ENCODE measurements at places on chromosomes 1 and 21.

DNA sequence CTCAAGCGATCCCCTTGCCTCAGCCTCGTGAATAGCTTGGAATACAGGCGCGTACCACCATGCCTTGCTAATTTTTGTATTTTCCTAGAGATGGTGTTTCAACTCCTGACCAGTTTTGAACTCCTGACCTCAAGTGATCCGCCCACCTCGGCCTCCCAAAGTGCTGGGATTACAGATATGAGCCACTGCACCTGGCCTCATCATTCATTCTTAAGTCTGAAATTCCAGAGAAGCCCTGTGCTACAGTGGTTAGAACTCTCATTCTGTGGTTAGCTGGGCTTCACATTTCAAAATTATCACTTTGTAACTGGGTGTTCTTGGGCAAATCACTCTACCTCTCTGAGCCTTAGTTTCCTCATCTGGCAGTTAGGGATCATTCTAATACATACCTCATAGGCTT lies 86.1 kb upstream of the POU3F1 start:
- no peak for DNase-seq

GRCh38 chr1:31977385-31978131 lies 36.1 kb upstream of the KHDRBS1 start:
- no peak for DNase-seq

DNA sequence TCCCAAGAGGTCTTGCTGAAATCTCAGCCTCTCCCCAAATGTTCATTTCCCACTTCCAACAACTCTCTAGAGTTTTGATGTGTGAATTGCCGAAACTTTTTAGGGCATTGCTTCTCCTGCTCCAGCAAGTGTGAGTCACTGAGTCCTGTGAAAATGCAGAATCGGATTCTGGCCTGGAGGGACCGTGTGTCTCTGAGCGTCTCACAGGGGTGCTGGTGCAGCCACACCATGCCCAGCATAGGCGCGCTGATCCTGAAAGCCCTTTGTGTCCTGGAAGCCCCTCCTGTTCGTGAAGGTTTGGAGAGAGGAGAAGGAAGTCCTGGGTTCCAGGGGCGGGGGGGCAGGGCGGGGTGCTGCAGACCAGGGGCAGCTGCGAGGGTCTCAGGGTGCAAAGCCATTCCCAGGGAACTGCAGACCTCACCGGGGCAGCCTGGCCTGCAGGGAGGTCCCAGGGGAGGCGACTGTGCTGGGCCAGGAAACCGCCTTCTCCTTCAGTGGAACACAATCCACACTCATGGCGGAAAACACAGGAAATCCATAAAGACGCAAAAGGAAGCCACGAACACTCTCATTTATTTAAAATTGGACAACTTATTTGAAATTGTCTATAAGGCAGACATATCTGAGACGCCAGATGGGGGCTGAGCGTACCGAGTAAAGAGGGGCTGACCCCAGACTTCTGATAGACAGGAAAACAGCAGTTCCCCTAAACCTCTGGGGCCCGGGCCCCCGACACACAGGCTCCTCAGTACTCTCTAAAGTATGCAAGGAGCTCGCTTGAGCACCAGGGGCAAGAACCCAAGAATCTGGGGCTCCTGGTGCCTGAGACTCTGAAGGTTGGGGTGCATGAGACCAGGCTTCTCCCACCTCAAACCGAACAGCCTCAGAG lies 43.5 kb upstream of the ADARB1 start:
- no peak for DNase-seq

GRCh38 chr1:40409467-40409866 lies 35.9 kb downstream of the SMAP2 start:
- no peak for DNase-seq

- DNase-seq = no peak
These were observed 81.3 kb upstream of the RGS4 start for GRCh38 chr1:162987866-162988265.

GRCh38 chr1:33392206-33392605 lies 38.7 kb downstream of the PHC2 start:
- no peak for DNase-seq

DNA sequence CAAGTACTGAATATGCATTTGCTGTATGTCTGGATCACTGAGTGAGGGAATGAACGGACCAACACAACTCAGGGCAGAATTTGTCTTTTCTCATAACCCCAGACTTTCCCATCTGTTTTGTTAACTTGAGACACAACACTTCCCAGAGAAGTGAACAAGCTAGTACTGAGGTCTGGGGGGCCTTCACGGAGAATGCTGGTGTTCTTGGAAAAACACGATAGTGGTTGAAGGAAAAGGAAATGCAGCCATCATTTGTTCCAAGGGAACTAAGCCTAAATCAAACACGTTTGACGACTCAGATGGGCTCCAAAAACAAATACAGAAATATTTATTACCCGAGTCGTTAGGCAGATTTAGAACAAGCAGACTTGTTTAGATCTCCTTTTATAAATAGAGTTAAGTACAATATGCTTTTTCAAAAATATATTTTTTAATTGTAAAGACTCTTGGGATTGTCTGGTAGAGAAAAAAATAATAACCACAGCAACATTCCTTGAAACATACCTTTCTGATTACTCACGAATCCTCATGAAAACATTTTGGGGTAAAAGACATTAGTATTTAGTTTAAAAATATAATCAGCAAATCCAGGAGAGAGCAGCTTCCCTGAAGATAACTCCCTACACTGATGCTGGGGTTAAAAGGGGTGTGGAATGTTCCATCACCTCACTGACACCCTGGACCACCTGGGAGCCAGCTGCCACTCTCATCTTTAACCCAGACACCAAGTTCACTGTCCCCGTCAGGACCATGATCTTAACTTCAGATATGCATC lies 427.7 kb upstream of the RUNX1 start:
- DNase-seq = no peak

DNA sequence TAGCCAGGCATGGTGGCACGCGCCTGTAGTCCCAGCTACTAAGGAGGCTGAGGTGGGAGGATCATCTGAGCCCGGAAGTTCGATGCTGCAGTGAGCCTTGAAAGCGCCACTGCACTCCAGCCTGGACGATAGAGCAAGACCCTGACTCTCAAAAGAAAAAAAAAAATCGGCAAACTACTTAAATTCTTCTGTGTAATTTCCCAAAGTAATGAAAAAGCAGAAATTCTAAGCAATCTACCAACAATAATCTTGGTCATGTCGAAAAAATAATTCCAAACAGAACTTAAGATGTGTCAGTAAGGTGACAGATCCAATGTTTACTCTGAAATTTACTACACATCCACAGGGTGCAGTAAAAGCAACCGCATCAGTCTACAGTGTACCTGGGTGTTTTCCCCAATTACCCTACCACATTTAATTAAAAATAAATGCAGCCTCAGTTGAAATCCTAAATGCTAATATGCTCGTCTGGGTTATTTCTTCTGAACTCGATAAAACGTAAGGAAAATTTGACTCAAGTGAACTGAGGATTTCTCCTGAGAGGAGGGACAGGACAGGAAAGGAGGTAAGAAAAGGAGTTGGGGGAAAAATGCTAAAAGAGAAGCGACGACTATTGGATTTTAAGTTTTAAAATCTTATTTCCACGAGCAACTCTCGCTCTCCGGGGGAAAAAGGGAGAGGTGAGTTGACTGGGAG lies 801 bp downstream of the EPRS1 start:
- no peak for DNase-seq
